ENCODE measurements at places on chromosomes 7 and 10.

DNA sequence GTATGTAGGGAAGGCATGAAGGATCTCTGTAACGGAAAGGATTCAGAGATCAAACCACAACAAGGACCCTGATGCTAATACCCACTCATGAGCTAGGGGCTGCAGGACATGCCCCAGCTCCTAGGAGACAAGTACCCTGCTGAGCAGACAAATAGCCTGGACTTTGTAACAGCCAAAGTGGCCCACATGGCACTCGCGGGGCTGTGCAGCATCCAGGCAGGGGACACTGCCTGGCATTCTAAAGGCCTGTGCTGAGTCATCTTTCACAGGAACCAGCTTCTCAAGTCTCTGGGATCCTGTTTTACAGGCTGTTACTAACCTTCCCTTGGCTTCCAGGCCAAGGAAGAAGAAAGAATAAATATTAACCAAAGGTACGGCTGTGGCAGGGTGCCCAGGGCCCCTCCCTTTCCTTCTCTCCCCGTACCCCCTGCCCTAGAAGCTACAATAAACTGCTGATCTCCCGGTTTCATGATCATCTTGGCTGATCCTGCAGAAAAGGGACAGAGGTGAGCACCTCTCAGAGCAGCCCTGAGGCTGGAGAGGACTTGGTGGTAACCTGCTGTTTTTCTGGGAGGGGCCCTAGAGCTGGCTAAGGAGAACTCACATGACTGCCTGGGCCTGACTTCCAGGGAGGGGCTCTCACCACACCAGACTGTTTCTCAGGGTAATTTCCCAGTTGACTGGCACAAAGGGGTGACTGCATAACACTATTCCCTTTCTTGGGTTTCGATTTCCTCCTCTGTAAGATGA is 4.2 kb upstream of the RPEL1 start:
- DNase-seq = no peak

- DNase-seq = no peak
Measured at GRCh38 chr7:110311556-110311955, 779.4 kb upstream of the LRRN3 start.

DNA sequence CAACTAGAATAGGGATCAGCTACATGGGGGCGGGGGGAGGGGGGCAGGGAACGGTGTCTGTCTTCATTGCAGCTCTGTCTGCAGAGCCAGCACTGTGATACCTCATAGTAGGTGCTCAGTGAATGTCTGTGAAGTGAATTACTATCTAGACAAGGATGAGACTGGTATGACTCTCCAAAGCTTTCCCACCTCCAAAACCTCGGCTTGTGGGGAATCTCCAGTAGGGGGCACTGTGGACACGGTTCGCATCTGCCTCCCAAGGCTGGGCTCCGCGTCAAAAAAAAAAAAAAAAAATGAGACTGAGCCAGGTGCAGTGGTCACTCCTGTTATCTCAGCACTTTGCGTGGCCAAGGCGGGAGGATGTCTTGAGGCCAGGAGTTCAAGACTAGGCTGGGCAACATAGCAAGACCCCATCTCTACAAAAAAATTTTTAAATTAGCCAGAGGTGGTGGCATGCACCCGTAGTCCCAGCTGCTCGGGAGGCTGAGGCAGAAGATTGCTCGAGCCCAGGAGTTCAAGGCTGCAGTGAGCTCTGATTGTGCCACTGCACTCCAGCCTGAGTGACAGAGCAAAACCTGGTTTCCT is 9.6 kb downstream of the TRIM56 start:
- DNase-seq = no peak

DNA sequence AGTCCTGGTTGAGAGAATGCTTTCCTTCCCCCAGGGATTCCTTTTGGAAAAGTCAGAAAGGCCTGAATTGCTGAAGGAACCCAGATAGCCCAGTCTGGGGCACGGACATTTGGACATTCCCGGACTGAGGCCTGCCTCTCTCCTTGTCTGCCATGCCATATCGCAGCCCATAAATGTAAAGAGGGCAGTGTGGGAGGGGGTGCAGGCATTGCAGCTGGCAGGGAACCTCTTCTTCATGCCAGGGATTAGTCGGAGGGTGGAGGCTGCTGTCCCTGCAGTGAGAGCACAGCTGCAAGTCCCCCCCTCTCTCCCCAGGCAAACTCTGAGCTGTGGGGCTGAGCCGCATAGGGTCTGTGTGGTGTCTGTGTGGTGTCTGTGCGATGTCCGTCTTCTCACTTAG is 486.0 kb upstream of the MKI67 start:
- no peak for DNase-seq

DNA sequence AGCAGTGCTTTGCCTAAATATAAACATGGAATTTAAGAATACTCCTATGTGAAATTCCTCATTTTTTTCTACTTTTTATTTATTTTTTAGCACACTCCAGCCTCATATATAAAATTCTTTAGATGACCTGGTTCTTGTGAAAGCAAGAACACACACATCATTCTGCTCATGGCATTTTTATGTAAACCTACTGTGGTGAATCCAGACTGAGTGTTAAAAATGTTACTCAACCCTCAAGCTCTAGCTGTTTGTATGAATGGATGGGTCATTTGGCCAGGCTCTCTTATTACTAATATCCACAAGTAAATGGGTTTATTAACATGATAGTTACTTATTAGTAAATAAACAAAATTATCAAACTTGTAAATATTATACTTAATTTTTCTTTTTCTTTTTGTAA is 551.7 kb upstream of the LRRN3 start:
- no peak for DNase-seq

- DNase-seq = no peak
Measured at GRCh38 chr10:34151931-34152330, 663.2 kb downstream of the PARD3 start.

DNA sequence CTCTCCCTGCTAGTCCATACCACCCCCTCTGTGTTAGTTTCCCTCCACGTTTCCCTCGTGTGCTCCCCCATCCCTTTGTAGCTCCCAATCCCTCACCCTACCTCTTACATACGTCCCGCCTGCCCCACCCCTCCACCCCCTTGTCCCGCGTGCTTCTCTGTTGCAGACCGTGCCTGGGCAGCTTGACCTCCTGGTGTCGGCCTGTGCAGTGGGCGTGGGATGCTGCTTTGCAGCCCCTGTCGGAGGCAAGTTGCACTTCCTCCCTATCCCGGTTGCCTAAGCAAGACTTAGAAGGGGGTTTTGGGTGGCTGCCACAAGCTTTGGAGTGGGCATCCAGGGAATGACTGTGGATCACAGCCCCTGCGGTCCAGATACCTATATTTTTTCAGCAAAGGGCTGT is 7.7 kb downstream of the CLCN1 start:
- DNase-seq = no peak

DNA sequence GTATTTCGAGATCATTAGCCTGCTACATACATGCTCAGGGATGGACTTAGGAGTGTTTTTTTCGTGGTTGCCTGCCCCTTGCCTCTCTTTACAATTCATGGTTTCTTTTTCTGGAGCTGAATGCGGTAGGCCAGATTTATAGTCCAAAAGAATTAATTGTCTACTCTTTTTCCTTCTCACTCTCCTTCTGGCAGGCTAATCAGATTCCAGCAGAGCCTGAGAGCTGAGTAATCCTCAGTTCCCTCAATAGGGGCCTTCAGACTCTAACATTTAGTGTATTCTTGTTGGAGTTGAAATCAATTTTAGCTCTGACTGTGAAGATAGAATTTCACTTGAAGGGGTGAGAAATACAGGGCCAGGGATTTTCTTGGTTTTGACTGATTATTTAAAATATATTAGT is 16.4 kb downstream of the SORCS3 start:
- DNase-seq = no peak
